ENCODE measurements at places on chromosomes 4 and X.

GRCh38 chr4:22356987-22357596 lies 158.8 kb downstream of the ADGRA3 start:
- DNase-seq: no peak

DNA sequence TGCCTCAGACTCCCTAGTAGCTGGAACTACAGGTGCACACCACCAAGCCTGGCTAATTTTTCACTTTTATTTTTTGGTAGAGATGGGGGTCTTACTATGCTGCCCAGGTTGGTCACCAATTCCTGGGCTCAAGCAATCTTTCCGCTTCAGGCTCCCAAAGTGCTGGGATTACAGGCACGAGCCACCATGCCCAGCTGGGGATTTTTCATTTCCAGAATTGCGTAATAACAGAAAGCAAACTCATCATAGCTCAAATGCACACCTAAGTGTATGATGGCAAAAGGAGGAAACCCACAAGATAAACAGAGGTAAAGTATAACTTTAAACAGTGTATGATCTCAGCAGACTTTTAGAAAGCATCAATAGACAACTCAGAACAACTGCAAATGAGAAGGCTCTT lies 56.2 kb downstream of the TEX11 start:
- no peak for DNase-seq

- no peak for DNase-seq
Observed at GRCh38 chr4:27087306-27088045, 226.8 kb downstream of the STIM2 start.

DNA sequence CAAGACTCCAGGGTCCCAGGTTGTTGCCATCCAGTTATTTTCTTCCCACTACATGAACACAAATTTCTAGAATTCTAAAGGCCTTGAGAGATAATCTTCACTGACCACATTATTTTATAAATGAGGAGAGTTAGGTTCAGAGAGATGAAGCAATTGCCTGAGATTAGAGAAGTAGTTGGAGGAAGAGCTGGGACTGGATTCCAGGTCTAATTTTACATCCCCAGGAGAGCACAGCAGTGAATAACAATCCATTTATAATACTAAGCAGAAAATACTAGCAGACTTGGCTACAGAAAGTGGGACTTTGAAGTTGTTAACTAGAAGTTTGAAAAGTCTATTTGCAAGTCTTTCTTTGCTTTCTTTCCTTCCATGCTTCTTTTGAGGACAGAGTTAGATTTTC lies 231.3 kb upstream of the S100G start:
- DNase-seq: no peak

GRCh38 chr4:113825272-113825671 lies 63.7 kb upstream of the CAMK2D start:
- DNase-seq: no peak

DNA sequence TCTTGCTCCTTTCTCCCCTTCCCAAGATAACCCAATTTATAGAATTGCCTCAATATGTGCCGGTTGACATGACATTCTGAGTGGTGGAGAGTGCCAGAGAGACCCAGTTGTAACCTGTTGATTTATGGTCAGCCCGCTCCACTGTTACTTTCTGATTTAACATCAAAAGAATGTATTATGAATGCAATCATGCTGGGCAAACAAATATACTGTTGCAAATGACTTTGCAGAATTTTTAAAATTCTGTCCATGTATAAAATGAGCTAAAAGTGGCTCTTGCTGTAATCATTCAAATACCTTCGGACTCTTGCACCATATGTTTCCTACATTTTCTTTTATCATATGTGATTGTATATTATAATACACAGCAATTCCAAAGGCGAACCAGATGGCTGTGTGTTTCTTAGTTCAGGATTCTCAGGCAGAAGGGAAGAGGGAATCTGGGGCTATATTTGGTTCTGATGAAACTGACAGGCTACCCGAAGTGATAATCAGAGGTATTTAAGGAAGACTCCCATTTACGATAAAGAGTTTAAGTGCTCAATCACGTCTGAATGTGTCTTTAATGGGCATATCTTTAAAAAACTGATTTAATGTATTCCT lies 131.7 kb downstream of the CLCN4 start:
- DNase-seq: no peak

DNA sequence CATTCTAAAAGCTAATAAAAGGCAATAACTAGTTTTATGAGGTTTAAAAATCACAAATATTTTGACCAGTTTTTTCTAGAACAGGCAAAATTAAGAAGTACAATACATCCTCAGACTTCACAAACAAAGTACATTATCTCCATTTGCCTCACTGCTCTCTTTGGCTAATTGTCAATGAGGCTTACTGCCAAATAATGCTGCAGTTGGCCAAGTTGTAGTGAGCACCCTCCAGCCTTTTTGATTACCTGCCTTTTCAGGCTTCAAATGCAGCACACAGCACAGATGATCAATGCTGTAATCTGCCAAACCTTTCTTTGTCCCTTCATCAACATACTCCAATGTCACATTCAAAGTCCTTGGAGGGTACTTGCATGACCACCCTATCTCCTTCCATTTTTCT lies 605.2 kb downstream of the KLHL13 start:
- DNase-seq: no peak

- DNase-seq: peak; percentile 20
Observed at GRCh38 chr4:87895964-87896621, 63.3 kb downstream of the MEPE start.

GRCh38 chr4:145909773-145910172 lies 28.9 kb downstream of the ZNF827 start:
- no peak for DNase-seq

DNA sequence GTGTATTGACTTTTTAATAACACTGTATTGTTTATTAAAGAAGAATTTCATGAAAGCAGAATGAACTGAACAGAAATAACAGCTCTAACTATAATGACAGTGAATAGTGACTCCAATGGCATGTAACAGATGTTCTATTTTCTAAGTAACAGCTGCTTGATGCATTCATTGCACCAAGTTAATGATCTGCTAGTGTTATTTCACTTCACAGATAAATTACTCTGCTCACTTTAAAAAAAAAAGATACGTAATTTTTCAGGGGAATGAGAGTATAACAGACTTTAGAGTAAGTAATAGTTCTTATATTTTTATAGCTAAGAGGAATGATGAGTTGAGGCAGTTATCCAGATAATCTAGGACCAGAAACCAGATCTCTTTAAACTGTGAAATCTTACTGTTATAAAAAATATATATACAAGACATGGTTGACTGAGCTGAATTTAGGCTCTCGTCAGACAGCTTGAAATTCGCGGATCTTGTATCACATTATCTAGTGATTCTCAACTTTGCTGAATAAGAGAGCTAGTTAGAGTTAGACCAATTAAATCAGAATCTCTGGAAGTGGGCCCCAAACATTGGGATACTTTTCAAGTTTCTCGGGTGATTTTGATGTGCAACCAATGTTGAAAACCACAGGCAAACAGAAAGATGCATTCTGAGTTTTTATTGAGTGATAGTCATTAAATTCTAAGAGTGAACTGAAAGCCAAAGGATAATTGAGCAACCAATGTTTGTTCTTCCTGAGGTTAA lies 840.7 kb downstream of the DMD start:
- DNase-seq: no peak

- DNase-seq: no peak
Observed at GRCh38 chr4:108683479-108683878, 33.1 kb downstream of the OSTC start.

DNA sequence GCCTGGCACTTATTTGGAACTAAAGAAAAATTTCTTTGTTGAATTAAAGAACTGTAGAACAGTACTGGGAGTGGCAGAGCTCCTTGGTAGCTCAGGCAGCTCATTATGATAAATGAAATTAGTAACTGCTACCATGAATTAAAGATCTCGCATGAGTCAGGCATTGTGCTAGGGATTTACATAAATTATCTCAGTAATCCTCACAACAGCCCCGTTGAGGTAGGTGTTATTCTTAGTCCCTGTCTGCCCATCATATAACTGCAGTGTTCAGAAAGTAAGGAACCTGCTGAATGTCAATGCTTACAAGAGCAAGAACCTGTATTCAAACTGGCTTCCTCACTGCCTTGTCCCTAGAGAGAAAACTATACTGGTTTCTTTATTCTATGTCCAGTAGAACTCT lies 108.3 kb downstream of the NLGN4X start:
- no peak for DNase-seq

DNA sequence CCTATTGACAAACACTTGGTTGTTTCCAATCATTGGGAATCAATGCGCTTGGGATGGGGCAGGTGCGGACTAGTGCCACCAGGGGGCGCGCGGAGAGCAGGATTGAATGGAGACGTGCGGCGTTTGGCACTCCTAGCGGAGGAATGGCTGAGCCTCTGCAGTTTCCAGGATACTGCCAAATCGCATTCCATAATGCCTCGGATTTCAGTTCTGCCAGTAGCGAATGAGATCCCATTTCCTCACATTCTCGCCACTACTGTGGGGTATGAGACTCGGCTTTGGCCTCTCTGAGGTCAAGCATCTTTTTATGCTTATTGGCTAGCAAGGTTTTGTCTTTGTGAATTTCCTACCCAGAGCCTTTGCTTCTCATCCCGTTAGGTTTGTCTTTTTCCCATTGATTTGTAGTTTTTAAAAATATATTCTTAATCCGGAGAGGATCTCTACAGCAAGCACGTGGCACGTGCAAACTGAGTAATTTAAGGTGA lies 28.7 kb downstream of the CLDN34 start:
- DNase-seq: peak; percentile 65

DNA sequence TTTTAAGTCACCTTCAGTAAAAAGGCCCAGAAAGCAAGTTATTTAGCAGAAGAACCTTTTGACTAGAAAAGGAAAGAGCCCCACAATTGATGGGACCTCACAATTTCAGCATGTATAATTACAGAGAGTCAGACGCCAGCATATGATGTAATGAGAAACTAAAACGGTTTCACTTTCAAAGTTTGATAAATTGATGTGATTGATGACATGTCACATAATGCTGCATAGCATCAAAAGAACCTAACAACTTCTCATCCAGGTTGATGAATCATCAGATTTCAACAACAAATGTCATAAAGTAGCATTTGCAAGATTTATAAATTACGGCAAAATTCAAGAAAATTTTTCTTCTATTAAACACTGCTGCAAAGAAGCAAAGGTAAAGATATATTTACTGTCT lies 3.9 kb upstream of the GAR1 start:
- DNase-seq: no peak

DNA sequence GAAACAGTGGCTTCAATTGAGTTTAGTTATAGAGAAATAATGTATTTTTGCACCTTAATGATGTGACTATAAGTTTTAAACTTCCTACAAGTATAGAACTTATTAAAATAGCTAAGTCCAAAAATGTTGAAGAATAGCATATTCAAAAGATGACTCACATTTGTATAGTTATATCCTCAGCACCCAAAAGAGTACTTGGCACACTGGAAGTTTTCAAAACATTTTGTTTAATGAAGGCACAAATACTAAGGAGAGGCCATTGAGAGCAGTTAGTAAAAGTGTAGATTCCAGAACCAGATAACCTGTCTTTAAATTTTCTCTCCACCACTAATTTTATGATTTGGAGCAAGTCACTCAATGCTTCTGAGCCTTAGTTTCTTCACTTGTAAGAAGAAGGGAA lies 226.9 kb upstream of the MID1 start:
- no peak for DNase-seq

DNA sequence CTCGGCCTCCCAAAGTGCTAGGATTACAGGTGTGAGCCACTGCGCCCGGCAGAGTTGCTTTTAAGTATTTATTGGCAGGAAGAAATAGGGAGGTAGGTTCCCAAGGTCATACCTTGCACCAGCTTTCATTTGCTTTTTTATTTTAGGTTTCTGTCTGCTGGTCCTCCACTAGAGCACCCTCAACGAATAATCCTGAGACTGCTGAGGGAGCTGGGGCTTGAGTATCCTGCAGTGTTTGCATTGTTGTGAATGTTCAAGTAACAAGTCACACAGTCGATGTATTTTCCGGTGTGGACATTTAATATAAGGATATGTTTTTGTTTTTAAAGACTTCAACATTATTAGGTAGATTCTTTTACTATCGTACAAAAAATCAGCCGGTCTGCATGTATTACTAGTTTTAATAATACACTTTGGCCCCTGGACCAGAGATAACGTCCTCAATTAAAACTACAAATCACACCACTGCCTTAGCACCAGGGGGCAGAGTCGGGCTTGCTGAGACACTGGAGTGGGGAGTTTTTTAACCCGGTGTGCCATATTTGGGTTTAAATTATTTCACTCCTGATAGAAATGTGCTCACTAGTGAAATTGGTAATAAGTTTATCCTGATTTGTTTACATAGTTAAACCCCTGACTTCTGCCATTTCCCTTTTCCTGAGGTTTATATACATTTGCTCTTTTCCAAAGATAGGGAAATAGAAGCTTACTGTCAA lies 11.6 kb downstream of the SMIM20 start:
- peak; percentile 45 for DNase-seq

- DNase-seq: no peak
Observed at GRCh38 chr4:26061248-26061986, 147.4 kb downstream of the SMIM20 start.

DNA sequence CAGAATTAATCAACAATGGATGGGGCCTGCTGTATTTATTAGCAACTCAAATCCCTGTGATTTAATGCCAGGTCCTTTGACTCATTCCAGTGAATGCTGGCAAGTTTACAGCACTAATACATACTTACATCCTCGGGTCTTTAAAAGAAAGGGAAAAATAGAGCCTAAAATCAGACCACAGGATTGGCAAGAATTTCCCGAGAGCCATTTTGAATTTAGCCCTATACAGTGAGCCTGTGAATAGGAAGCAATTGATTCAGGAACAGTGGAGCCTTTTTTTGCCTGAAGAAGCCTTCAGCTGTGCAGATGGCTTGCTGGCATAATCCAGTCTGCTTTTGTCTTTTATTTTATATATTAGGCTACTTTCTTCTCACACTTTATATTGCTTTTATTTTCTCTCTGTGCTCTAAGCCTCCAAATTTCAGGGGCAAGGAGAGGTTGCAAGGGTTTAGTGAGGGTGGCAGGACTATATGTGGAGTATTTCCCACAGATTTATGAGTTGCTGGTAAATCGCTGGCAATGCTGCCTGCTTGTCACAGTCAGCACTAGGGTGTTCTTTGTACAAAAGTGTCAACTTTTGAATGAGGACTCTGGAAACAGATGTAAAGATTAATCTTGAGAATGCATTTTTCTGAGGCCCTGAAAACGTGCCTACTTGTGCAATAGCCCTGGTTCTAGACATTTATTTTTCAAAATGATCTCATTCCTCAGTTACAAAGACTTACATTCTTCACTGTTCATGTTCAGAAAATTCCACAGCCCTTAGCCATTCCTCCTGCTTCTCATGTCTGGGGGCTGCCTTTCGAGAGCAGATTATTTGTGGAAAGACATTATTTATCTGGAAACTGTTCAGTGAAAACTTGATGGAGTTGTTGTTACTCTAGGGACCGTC lies 303.5 kb downstream of the SPRY1 start:
- DNase-seq: peak; percentile 32
